Activated naive CD8-positive, alpha-beta T cell treated with anti-CD3 and anti-CD28 coated beads, Interleukin-2, amount 50 U/mL, for 24 hours (primary cell): ENCODE measurements at places on chromosomes 12 and 14.

DNA sequence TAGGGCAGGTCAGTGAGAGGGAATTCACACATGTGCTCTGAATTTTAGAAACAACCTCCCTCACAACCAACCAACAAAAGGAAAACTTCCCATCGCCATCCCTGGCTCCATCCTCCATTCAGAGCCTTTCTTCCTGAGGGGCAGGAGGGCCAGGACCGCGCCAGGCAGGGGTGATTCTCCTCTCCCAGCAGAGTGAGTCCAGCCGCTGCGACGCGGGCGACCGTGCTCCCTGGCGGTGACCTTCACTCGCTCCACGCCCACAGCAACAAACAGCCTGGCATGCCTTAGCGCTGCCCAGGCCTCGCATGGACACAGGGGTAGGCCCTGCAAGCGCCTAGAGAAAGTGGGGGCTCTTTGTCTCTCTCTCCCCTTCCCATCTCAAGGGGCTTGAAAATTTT lies 3.7 kb downstream of the GALNT9 start:
- no peak for DNase-seq

DNA sequence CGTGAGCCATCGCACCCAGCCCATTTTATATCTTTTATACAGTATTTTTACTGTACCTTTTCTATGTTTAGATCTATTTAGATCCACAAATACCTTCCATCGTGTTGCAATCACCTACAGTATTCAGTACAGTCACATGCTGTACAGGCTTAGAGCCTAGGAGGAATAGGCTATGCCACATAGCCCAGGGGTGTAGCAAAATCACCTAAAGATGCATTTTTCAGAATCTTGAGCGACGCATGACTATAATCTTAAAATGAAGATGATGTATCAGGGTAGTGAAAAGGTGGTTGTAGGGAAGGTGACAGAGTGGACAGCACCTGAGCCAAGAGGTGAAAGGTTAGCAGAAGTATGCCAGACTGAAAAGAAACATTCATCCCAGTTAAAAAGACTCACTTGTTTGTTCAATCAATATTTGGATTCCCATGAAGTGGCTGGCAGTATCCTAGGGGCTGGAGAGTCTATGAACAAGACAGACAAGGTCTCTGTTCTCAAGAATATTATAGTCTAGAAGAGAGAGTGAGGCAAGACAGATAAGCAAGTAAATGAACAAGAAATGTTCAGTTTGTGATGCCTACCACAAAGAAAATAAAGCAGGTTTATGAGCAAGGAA lies 3.6 kb downstream of the SPRING1 start:
- DNase-seq = no peak

- no peak for DNase-seq
Observed at GRCh38 chr12:25197608-25198007, 2.6 kb downstream of the ETFRF1 start.

DNA sequence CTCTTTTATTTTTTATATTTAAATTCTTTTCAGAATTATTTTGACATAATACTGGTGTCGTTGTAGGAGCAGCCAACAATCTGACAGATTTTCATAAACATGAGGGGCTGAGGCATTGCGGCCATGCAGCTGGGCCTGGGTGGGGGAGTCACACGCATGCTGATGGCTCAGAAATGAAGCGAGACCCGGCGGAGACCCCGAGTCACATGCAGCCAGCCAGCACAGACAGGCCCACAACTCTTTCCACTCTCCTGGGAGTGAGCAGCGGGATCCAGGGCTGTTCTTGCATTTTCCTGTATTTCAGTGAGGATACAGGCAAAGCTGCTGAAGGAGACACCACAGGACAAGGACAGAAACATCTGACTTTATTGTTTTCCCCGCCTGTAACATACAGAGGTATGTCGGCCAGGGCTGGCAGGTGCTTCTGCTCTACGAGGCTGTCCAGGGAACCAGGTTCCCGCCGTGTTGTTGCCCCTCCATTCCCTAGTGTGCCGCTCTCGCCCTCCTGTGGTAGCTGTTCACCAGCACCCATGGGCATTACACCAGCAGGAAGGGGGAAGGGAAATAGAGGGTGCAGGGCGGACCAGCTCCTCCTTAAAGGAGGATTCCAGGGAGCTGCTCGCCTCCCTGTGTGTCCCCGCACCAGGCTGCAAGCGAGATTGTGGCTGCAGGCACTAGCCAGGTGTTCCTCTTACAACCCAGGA lies 30.5 kb downstream of the FZD10 start:
- DNase-seq = no peak

GRCh38 chr12:90827567-90827966 lies 127.4 kb downstream of the CCER1 start:
- no peak for DNase-seq

GRCh38 chr12:123667771-123668170 lies 3.1 kb upstream of the TCTN2 start:
- no peak for DNase-seq

GRCh38 chr14:64573109-64573508 lies 23.3 kb downstream of the PPP1R36 start:
- no peak for DNase-seq

DNA sequence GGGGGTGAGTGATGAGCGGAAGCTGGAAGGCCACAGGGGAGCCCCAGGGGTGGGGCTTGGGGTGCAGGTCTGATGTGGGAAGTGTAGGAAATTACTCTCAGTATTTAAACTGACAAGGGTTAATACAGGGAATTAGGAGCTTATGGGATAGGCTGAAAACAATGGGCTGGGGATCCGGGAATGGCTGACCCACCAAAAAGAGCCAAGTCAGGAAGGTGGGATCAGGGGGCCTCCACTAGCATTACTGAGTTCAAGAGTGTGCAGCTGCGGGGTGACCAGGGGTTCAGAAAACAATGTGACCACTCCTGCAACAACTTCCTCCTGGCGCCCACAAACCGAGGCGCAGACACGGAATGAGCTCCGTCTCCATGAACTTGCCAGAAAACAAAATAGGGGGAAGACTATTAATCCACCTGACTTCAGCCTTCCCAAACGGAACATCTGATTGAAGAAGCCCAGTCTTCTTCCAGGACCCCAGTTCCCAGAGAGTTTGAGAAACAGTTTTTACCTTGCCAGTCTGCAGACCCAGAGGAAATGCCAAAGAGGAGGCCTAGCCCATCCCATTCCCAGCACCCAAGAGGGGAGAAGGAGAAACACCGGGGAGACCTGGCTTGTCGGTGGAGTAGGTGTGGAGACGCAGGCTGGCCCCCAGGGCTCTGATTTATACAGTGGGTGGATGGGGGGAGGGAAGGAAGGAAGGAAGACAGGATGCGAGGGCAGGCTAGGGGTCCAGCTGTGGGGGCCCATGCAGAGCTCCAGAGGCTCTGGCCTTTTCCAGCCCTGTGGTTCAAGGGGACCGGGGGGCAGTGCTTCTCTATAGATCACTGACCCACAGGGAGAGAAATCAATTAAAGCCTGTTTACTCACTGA lies 16.5 kb upstream of the YY1 start:
- no peak for DNase-seq

DNA sequence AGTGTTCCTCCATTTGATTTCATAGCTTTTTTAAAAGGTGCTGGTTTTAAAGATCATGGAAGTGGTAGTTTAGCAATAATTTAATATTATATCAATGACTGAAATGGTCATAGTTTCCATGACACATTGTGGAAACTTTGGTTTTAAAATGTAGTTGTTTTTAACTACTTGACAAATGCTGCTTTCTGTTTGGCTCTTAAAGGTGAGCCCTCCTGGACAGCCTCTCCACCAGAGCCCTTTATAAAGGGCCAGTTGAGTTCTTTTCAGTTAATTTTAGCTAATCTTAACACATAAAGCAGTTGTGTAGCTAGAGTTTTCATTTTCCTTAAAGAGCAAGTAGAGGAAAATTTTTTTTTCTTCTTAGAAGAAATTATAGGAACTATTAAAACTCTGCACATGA lies 14.0 kb downstream of the XPOT start:
- DNase-seq = no peak

GRCh38 chr14:72451054-72451972 lies 442.6 kb downstream of the DPF3 start:
- peak; percentile 43 for DNase-seq

DNA sequence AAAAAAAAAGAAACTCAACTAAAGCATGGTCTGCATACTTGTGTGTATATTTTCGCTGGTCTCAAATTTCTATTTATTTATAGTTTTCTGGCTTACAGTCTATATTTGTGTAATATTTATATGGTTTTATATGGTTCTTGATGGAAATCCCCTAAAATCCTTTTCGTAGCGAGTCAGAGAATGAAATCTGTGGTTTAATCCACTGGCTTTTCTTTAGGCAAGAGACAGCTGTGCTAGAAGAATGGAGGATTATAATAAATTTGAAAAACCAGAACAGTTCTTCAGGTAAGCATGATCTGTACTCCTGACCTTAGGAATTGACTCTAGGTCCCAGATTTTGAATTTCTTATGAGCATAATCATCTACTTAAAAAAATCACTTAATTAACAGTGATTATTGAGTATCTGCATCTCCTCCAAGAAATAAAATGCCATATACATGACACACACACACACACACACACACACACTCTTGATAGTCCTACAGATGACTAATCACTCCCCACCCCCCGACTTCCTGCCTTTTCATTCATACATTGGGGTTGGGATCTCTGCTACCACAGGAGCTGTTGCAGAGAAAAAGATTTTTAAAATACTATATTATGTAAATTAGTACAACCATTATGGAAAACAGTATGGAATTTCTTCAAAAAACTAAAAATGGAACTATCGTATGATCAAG lies 113.4 kb downstream of the CRADD start:
- DNase-seq = no peak

- no peak for DNase-seq
Observed at GRCh38 chr12:19577281-19577530, 137.9 kb downstream of the AEBP2 start.

DNA sequence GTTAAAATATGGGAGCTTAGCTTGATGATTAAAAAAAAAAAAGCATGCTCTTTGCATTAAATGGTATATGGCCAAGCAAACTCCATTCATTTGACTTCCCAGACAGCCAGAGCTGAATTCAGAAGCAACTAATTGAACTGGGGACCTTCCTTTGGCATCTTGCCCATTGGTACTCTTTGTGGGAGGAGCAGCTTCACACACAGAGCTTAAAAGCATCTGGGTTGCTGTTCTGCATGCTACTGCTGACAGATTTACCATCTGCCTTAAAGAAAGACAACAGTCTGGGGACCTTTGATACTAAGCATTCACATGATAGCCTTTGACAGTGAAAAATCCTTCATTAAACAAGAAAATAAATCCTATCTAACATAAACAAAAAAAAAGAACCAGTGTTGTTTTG lies 977.9 kb downstream of the TMTC2 start:
- DNase-seq = no peak

DNA sequence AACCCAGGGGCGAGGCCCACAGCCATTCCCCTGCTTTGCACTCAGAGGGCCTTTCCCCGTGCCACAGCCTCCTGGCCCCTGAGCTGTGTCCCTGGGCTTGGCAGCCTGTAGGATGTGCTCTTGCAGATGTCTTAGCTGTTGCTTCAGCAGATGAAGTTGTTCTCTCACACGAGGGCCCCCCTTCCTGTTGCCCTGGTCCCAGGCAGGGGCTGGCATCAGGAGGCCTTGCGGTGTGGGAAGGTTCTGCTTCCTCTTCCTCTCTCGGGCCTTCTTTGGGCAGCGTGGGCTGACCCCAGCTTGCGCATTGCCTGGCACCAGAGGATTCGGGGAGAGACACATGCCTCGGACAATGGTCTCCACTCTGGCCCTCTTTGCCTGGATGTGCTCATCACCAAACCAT lies 12.7 kb downstream of the PROX2 start:
- no peak for DNase-seq

DNA sequence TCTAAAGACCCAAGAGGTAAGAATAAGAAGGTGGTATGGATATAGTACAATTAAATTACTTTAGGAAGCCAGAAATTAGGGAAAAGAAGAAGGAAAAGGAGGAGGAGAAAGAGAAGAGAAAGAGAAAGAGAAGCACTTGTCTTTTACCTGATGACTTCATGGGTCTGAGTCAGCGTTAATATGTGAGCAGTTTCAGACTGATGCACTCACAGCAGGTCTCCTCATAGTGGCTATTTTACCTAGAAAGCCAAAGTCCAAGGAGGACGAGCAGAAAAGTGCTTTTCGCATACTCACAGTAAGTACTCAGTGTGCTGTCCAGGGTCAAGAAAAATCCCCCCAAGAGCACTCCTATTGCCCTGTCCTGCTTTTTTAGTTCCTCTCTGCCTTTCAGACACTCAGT lies 222.1 kb downstream of the C12orf42 start:
- no peak for DNase-seq

DNA sequence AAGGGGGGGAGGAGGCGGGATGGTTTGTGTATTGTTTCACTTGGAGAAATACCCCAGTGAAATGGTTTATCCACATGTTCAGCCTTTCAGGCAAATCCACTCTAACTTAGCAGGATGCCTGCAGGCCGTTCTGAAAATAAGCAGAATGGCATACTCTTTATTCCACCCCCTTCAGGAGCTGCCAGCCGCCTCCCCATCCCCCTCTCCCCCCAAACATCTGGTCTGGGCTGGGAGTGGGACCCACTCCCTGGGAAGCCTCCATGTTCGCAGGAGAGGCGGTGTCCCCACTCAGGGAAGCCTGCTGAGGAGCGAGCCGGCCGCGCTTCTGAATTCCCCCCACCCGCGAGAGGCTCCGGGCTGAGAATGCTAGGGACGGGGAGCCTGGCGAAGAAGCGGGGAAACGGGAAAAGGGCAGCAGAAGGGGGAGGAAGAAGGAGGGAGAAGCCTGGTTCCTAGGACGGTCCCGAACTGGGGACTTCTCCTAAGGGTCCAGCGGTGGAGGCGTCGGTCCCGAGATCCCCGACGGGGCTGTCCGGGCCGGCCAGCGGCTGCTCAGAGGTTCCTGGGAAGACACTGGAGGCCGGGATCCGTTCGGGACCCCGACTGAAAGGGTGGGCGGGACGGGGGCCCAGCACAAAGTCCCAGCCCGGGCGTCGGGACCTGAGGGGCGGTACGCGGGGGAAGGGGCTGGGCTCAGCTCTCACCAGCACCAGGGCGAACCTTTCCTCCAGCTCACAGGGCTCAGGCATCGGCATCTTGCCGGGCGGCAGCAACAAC lies 666 bp downstream of the FMNL3 start:
- DNase-seq = peak; percentile 27

DNA sequence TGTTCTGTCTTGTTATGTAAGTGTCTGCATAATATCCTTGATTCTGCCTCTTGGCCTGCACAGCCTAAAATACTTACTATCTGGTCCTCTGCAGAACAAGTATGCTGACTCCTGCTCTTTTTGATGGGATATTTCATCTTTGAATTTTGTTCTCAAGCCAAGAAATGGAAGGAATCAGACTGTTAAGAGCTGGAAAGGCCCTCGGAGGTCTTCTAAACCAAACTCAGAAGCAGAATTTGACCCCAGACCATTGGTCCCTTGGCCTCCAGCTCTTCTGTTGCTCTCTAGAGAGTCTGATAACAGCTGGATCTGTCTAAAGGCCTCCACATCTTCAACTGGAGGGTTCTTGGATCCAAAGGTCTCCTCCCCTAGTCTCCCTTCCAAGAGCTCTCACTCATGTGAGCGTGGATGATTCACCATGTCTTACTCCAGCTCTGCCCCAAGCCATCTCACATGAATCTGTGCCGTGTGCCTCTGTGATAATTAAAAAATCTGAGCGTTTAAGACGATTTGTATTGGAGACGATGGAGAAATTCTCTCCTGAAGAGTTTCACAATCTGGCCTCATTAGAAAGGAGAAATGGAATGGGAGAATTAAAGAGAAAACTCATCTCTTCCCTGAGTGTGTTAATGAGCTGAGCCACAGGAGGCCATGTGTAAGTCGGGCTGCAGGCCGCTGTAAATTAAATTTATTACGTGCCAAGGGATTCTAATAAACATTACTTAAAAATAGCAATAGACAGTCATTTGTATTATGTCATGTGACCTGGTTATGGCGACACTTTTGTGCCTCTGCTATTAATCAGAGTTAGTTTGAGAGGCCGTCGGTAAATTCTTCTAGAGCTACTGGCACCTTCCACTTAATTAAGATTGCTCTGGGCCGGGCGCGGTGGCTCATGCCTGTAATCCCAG lies 15.4 kb upstream of the PRIMA1 start:
- DNase-seq = no peak
